Suprapubic skin (tissue), 4 donors: ENCODE measurements at places on chromosomes 6 and 20. TPM values are rescaled to one million over a fixed set of nuclear protein-coding genes. Genes with fewer than 3 reads are reported as not detected.

- no peak for DNase-seq
These were observed 993.1 kb upstream of the MANEA start for GRCh38 chr6:94584211-94584610.

DNA sequence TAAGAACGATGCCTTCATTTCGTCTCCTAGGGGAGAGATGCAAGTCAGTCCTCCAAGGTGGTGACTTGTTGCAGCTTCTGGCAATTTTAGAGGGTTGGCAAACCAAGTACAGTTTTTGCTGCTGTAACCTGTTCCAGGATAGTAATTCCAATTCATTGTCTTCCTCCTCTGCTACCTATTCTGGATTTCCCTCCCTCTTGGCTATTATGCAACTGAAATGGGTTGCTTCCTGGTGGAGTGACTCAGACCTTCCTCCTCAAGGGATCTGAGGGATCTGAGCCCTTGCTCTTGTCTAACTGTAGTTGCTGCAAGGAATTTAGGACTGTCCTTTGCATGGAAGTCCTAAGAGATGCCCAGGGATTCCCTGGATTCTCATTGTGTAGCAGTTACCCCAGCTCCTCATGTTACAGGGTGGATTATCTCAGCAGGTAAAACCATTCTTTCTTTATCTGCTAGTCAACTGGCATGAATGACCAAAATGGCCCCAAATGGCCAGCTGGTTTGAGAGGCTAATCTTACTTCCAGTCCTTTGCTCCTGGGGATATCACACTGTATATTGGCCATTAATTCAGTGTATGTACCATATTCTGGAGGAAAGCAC lies 17.6 kb upstream of the ELMO2 start:
- DNase-seq, result no peak

DNA sequence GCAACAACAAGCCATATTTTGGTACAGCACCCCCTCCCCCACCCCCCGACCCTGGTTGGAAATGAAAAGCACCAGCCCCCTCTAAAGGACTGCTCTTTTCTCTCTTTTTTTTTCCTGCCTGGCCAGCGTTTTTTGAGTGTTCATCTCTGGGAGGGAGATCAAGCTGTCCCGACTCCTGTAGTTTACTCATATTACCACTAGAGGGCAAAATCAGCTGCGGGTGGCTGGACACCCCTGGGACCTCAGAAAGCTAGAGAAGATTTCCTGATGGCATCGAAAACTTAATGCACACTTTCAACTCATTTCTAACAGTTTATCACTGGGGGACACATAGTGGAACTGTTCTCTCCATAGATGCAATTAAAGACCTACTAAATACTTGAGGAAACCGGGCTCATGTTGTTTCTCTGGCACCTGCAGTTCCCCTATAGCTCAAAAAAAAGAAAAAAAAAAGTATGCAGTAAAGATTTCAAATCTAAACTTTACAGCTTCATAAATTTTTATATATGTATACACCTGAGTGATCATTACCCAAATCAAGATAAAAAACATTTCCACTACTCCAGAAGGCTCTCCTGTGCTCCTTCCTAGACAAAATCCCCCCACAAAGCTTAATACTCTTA lies 24.4 kb downstream of the CNBD2 start:
- DNase-seq, result no peak

DNA sequence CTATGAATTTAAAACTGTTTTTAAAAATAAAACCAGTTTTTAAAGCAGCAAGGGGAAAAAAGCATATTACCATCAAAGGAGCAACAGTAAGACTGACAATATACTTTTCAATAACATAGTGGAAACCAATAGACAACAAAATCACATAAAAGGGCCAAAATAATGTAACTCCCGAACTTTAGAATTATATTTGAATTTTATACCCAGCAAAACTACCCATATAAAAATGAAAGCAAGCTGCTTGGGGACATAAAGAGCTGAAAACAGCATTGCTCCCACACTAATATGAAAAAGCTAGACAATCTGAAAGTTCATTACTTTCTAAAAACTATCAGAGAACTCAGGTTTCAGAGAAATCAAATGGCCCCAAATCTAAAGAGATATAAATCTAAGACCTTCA lies 199.4 kb upstream of the ARID1B start:
- DNase-seq, result no peak

DNA sequence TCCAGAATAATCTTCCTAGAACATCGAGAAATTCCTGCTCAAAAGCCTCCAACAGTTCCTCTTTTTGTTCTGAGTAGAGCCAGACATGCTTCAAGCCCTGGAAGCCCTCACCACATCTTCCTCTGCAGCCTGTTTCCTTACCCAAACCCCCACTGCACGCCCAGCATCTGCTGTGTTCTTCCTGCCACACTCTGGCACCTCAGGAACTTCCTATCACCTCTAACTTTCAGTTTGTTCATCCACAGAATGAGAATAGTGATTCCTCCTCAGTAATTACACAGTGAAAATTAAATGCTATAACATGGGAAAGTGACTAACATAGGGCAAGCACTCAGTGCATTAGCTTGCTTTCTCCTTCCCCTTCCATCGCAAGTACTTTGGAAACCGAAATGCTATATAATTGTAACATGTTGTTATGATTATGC lies 26.3 kb downstream of the C6orf89 start:
- no peak for DNase-seq

GRCh38 chr6:18166312-18167036 lies 11.3 kb downstream of the KDM1B start:
- no peak for DNase-seq

DNA sequence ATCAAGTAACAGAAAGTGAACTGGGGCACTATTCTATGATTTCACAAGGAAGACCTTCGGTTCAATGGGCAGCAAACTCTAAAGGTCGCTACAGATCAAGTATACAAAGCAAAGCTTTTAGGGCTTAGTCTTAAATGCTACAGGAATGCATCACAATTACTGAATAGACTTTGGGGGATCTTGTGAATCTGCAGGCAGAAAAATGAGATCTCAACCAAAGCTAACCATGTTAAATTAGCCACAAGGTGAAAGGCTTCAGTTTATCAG lies 98.0 kb upstream of the TMEM30A start:
- DNase-seq, result no peak

DNA sequence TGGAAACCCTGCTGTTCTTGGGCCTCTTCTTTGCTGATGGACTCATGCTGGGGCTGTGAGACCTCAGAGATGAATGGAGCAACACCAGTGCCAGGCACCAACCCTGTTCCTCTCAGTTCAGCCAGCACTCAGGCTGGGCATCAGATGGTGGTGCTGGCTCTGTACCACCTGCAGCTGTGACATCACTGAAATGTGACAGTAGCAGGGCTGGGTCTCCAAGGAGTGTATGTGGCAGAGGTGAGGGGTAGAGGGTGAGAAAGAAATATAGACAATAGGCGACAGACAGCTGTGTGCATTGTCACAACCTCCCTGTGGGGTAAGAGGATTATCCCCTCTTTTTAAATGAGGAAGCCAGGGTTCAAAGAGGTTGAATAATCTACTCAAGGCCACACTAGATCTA lies at the start of gene TP53TG5:
TSS of gene TP53TG5 (minus strand) at position 135 of the 400 bp plus-strand sequence. CDS start at position 46, 89 bp downstream.
- DNase-seq, result no peak

DNA sequence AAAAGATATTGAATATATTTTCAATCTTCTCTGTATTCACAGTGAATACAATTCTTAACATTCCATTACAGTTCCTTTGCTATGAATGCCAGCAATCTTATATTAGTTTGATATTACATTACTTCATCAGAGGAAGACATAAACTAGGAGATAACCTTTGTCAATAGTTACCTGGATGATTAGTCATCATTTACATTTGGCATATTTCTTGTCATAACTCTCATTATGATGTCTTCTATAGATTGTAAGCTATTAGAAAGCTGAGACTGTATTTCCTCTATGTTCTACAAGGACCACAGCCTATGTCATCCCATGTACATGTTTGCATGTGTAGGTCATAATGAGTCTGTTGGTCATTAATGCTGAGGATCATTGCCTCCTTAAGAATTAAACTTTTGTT lies 7.8 kb upstream of the PTPRK start:
- no peak for DNase-seq

DNA sequence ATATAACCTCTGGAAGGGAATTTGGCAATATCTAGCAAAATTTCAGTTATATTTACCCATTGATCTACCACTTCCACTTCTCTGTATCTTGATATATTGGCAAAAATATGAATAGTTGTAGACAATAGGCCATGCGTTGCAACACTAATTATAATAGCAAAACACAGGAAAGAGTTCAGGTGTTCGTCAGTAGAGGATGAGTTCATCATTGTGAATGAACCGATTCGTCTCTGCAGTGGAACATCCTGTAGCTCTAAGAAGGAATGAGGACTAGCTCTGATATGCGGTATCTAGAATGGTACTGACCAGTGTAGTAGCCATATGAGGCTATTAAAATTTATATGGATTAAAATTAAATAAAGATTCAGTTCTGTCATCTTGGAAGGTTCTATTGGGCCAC lies 8.3 kb downstream of the FAM83D start:
- DNase-seq, result no peak

DNA sequence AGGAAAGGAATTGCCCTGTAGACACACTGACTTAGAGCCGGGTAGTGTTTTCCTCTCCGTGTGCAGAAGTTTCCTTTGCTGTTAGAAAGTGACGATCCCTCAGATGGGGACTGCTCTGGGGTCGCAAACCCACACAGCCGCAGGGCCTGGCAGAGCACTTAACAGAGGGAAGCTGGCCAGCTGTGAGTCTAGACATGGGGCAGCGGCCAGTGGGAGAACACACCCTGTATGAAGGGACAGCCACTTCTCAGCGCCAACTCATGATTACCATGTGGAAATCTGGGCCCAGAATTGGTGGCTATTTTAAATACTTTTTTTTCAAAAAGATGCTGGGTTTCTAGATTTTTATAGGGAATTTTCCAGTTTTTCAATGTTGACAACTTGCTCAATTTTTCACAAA lies 39.4 kb downstream of the SLC9A8 start:
- no peak for DNase-seq

- DNase-seq, result no peak
These were observed 166.1 kb downstream of the HS3ST5 start for GRCh38 chr6:114176726-114177125.

GRCh38 chr6:56091159-56091869 lies 156.1 kb downstream of the COL21A1 start:
- DNase-seq, result no peak

- no peak for DNase-seq
These were observed 18.7 kb upstream of the SFT2D1 start for GRCh38 chr6:166361077-166361429.

DNA sequence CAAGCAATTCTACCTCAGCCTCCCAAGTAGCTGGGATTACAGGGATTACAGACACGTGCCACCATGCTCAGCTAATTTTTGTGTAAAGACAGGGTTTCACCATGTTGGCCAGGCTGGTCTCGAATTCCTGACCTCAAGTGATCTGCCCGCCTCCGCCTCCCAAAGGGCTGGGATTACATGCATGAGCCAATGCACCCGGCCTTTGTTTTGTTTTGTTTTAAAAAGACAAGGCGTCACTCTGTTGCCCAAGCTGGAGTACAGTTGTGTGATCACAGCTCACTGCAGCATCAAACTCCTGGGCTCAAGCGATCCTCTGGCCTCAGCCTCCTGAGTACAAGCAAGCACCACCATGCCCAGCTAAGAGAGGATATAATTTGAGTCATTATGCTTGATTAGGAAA lies 5.4 kb downstream of the SERINC3 start:
- DNase-seq, result peak; percentile 82

Gene LHFPL5
- total RNA-seq, result not detected

Gene BPIFB2
- not detected for total RNA-seq

Gene ARMC2
- total RNA-seq, result 4.3 TPM

Gene RSPH9
- total RNA-seq, result 0.57 TPM
